ENCODE measurements at places on chromosomes 16 and 17.

GRCh38 chr16:17926866-17927399 is 409.6 kb downstream of the NPIPA8 start:
- no peak for DNase-seq

DNA sequence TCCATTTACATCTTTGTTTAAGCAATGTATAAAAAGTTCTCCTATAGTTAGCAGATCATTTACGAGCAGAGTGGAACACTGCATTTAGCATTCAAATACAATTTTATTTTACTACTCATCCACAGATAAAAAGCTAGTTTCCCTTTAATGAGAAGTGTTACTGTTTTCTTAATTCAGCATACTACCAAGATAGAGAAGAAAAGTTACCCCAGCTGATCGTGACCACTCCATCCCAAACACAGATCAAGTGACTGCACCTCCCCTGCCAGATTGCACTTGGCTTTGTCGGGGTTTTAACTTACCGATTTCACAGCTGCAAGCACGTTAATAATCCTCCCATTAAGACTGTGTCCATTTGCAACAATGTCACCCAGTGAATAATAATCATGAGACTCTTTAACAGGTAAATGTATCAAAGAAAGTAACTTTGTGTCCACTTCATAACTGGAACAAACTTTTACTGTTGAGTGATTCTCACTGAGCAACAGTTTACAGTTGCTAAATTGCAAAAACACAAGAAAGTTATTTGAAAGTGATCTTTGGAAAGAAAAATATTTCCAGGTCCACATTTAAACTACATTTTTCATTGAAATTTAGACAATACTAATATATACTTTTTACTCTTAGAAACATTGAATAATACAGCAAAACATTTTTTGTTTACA is 14.4 kb downstream of the MEIOB start:
- DNase-seq: no peak

DNA sequence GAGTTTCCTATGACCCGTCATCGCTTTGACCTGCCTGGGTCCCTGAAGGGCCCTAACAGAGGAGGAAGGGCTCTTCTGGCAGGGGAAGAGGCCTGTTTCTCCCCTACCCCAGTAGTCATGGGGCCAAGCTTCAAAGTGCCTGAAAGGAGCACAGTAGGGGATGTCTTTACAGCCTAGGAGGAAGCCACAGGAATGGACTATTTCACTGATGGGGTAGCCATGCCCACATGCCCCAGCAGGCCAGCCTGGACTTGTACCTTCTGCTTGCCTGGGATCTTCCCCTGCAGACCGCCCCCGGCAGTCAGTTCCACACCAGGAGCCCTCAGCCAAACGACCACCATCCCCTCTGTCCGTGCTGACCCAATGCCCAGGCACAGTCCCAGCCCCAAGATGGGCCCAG is 41.8 kb upstream of the PEMT start:
- DNase-seq: no peak

DNA sequence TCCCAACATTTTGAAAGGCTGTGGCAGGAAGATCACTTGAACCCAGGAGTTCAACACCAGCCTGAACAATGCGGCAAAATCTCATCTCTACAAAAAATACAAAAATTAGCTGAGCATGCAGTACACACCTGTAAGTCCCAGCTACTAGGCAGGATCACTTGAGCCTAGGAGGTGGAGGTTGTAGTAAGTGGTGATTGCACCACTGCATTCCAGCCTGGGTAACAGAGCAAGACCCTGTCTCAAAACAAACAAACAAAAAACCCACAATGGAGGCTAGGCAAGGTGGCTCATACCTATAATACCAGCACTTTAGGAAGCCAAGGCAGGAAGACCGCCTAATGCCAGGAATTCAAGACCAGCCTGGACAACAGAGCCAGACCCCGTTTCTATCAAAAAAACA is 12.0 kb downstream of the APPBP2 start:
- no peak for DNase-seq

DNA sequence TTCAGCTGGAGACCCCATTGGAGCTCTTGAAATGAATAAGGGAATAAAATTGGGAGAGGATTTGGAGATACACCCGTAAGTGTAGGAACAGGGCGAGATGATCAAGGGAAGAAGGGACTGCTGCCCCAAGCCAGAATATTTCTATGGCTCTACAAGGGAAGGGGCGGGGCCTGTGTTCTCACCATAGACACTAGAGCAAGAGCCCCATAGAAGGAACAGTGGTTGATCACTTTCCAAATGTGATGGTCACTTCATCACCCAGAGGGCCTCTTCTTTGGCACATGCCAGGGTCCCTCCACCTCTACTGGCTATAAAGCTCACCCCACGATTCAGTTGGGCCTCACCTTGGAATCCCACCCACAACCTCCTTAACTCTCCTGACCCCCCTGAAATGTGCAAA is 25.0 kb downstream of the GPRC5B start:
- no peak for DNase-seq

GRCh38 chr17:45735488-45735887 is 48.6 kb upstream of the CRHR1 start:
- no peak for DNase-seq

- no peak for DNase-seq
Measured at GRCh38 chr16:50244140-50244503, 22.2 kb upstream of the ADCY7 start.

DNA sequence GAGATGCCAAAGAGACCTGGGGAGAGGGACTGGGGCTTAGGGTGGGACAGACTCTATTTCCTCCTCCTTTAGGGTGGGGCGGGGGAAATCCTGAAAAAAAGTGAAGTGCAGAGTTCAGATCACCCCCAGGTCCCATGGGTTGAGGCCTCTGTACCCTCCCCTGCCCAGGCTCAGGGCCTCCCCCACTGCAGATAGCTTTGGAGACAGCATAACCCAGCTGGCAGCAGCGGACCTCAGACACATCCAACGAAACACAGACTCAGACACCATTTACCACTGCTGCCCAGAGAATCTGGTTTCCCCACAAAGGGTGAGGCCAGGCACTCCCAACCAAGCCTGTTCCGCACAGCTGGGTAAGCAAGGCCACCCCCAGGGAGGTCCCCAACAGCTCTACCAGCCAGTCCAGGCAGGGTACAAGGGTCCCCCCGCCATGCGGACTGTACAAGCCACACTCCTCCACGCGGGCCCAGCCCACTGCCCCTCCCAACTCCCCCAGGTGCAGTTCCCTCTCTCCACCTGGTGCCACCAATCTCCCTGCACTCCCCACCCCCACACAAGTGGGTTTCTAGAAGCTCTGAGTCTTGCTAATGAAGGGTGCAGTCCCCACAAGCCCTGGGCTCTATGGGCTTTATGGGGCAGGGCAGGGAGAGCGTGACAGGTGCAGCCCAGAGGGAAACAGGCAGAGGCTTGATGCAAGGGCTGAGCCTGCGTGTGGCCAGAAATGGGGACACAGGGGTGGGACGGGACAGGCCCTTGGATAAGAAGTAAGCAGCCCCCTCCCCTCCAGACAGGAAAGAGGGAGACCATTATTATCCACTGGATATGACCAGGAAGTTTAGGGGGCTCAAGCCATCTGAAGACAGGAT is 8.9 kb downstream of the RHBDF2 start:
- DNase-seq: no peak

DNA sequence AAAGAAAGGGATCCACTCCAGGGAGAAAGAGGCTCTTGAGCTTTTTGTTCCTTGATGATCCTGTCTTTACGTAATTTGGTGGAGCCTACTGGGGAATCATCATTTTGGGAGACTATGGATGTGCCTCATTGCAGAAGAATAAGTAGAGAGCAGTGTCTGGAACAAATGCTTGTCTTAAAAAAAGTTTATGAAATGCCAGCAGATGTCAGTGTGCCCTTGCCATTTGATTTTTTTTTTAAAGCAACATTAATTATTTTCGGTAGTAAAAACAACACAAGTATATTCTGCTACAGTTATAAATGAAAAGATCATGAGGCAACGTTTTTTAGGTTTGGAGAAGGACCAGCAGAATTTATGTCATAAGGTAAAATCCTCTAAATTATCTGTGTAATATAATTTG is 934.8 kb upstream of the EEF2KMT start:
- no peak for DNase-seq

DNA sequence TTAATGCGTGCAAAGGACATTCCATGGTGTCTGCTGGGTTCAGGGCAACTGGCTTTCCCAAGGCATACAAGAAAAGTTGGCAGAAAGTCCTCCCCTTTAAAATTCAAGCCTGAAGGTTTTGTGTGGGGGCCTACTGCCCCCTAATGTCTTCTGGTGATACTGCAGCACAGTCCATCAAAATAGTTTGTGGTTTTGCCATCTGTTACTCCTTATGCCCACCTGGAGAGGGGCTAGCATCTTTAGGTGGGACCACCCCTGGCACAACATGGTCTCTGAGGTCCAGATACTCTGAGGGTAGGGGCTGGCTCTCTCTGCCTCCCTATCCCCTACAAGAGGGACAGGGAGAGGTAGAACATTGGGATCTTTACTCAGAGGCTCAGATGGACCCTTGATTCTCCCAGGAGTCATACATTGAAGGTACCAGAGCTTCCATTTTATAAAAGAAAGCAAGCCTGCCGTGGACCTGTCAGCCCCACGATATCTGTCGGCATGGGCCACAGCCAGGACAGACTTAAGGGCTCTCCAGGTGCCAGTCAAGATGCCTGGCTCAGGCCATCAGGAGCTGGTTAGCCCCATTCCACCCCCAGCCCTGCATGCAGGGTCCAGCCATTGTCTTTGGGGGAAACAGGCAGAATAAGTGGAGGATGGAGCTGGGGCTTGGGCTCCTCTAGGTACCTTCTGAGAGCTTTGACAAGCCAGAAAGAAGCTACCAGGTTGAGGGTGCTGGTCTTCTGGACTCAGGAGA is 6.3 kb downstream of the ESRP2 start:
- DNase-seq: no peak

DNA sequence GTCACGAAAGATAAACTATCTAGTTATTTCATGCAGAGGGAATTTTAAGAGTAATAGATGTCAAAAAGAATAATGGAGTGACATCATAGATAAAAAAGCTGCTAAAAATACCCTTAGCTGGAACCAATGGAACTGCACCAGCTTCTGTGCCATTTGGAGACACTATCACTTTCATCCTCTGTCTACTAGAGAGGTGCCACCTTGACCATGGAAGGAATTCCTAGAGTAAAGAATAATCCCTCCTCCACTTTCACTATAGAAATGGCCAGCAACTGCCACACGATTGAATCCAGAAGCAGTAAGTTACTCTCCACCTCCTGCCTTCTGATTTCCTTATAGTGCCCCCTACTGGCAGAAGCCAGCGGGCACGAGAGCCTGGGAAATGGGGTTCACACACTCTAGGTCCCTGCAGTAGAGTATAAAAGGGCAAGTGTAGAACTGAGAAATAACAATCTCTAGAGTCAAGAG is 2.8 kb upstream of the ALDH3A2 start:
- DNase-seq: no peak

- no peak for DNase-seq
Measured at GRCh38 chr17:32320847-32321246, 21.1 kb downstream of the C17orf75 start.

Data from 8988T (cell line).